ENCODE measurements at places on chromosomes 6 and 20. TPM values are rescaled to one million over a fixed set of nuclear protein-coding genes. Genes with fewer than 3 reads are reported as not detected.

PDCD2 gene
- polyA plus RNA-seq: 69.2 TPM

COL21A1 gene
- 19.0 TPM for polyA plus RNA-seq

DNA sequence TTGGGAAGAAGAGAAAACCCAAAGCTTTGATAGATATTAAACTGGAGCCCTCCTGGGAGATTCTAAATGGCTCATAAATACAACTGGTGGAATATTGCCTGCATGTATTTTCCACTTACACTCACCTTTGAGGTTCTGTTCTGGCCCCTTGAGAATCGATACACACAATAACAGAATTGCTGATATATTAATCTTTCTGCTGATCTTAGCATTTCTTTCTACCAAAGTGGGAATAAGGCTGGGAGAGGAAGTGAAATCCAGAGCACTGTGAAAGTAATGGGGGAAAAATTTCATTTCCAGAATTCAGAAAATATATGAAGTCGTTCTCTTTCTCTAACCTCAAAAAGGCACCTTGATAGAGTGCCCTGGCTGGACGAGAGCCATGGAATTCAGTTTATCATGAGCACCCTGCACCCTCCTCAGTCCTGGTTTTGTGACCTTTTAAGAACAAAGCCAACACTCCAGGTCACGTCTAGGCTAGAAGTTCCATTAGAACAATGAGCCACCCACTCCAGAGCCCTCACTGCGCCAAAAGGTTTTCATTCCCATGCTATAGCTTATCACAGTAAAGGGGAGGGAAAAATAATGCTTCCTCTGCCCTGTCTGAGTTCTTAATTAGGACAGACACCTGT lies 244.5 kb downstream of the CD83 start:
- no peaks in the 10 kb centered on the region for H3K4me1 ChIP-seq
- no peak overlapping the region for H3K27ac ChIP-seq
- no peaks in the 10 kb centered on the region for H3K36me3 ChIP-seq
- no peaks in the 10 kb centered on the region for H3K27me3 ChIP-seq

DNA sequence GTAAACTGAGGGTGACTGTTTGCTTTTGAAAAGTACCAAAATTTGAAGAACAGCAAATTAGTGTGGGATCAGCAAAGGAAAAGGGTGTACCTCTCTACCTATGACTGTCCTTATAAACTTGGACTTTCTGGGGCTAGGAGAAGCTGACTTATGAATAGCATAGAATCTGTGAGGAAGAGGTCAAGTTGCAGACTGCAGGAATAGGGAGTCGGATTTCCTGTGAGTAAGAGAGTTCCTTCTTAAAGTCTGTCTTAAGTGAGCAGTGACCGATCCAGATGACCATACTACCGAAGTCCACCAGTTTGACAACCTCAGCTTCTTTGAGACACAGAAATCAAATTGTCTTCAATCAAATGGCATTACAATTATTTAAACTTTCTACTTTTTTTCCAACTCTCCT lies 708.7 kb downstream of the UTRN start:
- H3K36me3 ChIP-seq: no peaks in the 10 kb centered on the region
- no peak for DNase-seq
- no peak overlapping the region for H3K27ac ChIP-seq
- H3K4me3 ChIP-seq: no peak overlapping the region
- no peaks in the 10 kb centered on the region for H3K4me1 ChIP-seq

DNA sequence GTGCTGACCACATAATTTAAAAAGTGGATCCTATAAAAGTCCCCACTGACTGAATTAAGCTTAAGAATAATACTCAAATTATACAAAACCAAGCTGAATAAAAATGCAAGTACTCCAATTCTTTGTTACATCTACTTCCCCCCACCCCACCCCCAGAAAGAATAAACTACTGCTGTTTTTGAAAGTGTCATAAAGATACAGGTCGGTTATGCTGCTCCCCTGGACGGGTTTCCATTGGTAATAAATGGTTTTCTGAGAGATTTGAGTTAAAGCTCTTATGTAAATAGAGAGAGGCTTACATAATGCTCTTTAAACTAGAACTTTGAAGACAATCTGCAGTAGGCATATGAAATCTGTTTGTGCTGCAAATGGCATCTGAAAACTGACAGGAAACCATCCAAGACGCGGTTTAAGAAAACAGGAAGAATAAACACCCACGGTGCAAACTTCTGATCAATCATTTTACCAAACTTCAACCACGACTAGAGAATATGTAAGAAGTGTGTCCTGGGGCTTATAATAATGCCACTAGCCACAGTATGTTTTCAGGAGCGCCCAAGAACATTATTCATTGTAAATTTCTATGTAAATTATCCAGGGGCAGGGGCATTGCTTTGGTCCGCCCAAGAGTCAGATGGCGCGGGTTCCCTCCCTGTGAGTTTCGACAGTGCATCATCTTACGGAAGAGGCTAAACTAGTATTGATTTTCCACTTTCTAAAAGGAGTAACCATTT lies 10.8 kb upstream of the POU3F2 start:
- H3K27ac ChIP-seq: peak overlapping the region; percentile 91
- peak; percentile 1 for DNase-seq

ACTL10 gene
- 1.2 TPM for polyA plus RNA-seq

FOXQ1 gene
- polyA plus RNA-seq: 9.4 TPM

- H3K4me3 ChIP-seq: peak within 1 kb of the TSS; percentile 79
- peaks cover 3% of the 10 kb centered on the region for H3K36me3 ChIP-seq
- DNase-seq: no peak
Measured at GRCh38 chr20:297098-297924, at the start of gene ZCCHC3. Gene ZCCHC3, plus strand, starts transcription at chr20:297570. Its CDS starts 17 bp downstream, at chr20:297587.

TGM3 gene
- polyA plus RNA-seq: 1.3 TPM

GRCh38 chr20:4774207-4774606 lies 52.5 kb downstream of the PRND start:
- H3K4me1 ChIP-seq: peaks cover 4% of the 10 kb centered on the region
- no peak overlapping the region for H3K4me3 ChIP-seq
- H3K27me3 ChIP-seq: no peaks in the 10 kb centered on the region
- DNase-seq: no peak

GRCh38 chr6:67591910-67592309 lies 1043.2 kb upstream of the ADGRB3 start:
- no peak overlapping the region for H3K4me3 ChIP-seq
- no peaks in the 10 kb centered on the region for H3K4me1 ChIP-seq
- no peak for DNase-seq

DNA sequence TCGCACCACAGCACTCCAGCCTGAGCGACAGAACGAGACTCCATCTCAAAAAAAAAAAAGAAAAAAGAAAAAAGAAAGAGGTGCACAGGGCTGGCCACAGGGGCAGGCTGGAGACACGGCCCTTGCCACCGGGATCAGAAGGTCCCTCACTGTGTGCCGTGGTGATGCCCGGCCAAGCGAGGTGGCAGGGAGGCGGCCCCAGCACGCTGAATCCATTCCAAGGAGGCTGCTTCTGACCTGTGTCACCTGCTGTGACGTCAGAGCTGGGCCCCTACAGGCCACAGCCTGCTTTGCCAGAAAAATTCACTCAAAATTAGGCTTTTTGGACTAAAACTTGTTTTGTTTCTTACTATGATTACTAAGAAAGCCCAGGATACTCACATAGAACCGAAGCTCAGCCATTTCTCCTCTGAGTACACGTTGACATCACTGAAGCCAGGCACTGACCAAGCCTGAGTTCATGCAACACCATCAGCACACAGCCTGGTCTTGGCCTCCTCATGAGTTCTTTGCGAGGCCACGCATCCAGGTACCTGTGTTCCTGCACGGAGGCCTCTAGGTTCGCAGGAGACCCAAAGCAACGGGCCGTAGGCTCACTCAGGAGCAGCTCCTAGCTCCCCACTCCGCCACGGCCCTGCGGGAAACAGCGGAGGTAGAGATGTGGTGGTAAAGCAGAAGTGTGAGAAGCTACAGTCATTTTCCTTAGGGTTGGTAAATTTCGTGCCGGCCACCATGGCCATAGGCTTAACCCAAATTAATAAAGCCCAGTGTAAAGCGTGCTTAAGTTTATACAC lies 67.8 kb downstream of the THBS2 start:
- no peak overlapping the region for H3K4me3 ChIP-seq
- no peaks in the 10 kb centered on the region for H3K36me3 ChIP-seq
- no peaks in the 10 kb centered on the region for H3K27me3 ChIP-seq
- no peak for DNase-seq
- H3K27ac ChIP-seq: no peak overlapping the region

CFAP206 gene
- polyA plus RNA-seq: 4.4 TPM

GRCh38 chr20:41314386-41314785 lies 3.1 kb downstream of the ZHX3 start:
- peak overlapping the region; percentile 85 for H3K27ac ChIP-seq
- no peak overlapping the region for H3K4me3 ChIP-seq

MED20 gene
- polyA plus RNA-seq: 23.8 TPM

GPR63 gene
- 3.9 TPM for polyA plus RNA-seq

HDAC2 gene
- polyA plus RNA-seq: 181 TPM

DPPA5 gene
- polyA plus RNA-seq: not detected

GSTA3 gene
- not detected for polyA plus RNA-seq

- DNase-seq: no peak
- H3K4me1 ChIP-seq: peaks cover 14% of the 10 kb centered on the region
- H3K4me3 ChIP-seq: no peak overlapping the region
- H3K27me3 ChIP-seq: no peaks in the 10 kb centered on the region
- no peak overlapping the region for H3K27ac ChIP-seq
Measured at GRCh38 chr6:21187485-21187884, 406.1 kb upstream of the SOX4 start.

DNA sequence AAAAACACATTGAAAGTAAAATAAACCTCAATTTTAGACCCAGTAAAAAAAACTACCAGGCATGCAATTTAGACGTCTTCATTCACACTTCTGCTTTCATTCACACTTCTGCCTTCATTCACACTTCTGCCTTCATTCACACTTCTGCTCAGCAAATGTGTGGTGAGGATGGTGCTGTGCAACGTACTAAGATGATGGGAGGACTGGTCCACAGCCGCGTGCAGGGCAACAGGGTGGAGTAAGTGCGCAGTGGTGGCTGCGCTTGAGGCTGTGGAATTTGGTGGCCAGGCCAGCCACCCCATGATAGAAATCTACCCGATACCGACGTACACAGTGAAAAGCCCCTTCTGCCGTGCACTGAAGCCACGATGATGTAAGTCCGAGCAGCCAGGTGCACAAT lies 114.3 kb upstream of the CD93 start:
- peaks cover 2% of the 10 kb centered on the region for H3K27me3 ChIP-seq
- H3K4me3 ChIP-seq: no peak overlapping the region
- no peak overlapping the region for H3K27ac ChIP-seq
- DNase-seq: no peak
- H3K4me1 ChIP-seq: peaks cover 13% of the 10 kb centered on the region
- no peaks in the 10 kb centered on the region for H3K36me3 ChIP-seq
